ENCODE measurements at places on chromosomes 2 and 18.

- DNase-seq, result no peak
Observed at GRCh38 chr2:55550368-55551102, 31.0 kb downstream of the CFAP36 start.

DNA sequence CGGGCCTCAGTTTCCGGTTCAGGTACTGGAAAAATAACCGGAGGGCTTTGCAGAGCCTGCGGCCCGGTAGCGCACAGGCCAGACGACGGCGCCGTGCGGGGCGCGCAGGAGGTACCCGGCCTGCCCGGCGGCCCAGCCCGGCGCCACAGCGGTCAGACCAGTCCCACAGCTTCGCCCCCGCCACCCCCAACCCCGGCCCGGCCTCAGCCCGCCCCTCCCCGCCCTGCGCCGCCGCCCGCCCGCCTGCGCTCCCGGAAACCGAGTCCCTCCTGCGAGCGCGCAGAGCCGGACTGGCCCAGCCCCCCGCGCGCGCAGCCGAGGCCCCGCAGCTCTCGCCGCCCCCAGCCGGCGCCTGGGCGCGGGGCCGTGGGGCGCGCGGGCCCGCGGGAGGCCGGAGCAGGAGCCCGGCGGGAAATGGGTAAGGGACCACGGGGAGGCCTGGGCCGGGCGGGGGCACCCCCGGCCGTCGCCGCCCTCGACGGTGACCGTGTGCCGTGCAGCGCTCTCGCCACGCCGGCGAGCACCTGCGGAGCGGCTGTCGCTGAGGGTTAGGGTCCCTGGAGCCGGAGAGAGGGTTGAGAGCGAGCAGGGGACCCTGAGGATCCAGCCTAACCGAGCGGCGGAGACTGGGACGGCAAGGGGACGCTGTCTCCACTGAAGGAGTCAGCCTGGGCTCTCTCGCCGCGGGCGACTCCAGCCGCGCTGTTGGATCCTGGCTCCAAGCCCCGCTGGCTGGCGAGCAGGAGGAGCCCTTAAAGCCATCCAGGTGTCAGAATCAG lies 16.5 kb upstream of the PSD4 start:
- DNase-seq, result no peak

DNA sequence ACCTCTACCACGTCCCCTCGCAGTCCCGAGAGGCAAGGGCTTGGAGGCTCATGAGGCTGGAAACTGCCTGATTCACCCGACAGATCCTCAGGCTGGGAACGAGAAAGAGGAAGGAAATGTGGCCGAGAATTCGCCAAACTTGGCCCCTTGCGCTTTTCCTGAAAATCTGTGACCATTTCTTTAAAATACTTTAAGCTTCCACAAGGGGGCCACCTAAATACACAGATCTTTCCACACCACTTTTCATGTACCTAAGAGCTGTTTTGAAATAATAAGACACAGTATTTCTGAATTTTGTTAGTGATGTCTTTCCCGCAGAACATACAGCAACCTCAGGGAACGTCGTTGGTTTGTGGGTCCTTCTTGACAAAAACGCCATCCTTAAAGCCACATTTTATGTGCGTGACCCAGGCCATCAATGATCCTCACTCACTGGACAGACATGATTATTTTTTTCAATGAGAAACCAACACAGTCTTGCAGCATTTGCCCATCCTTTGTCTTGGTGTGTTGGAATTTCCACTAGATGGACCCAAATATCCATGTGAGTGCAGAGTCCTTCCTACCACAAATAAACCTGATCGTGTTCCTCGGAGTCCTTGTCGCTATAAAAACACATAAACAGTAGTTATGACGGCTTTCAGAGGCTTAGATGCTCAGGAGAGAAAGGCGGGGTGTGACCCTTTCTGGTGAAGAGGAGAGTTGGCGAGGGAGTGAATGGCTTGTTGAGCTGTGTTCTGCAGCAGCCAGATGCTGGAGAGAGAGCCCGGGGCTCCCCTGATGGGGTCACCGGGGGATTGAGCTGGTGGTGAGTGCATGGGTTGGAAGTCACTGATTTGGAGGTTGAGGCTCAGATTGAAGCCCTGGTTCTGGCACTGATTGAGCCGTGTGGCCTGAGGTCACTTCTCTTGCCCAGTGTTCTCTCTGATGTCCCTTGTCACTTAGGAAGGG lies 25.0 kb downstream of the DCDC2C start:
- DNase-seq, result no peak

GRCh38 chr2:202031246-202031951 lies 2.3 kb upstream of the FZD7 start:
- DNase-seq, result no peak

DNA sequence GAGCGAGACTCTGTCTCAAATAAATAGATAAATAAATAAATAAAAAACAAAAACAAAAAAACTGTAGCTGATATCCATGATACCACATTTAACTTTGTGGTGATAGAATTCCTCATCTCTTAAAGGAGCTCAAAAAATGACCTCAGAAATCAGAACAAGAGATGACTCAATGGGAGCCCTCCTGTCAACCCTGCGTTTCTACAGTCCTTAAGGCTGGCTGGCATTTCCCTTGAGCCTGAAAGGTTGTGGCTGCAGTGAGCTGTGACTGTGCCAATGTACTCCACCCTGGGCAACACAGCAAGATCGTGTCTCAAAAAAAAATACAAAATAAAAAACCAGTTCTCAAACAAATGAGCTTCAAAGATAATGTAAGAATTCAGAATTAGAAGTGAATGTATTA lies 40.4 kb downstream of the CHST9 start:
- DNase-seq, result no peak

DNA sequence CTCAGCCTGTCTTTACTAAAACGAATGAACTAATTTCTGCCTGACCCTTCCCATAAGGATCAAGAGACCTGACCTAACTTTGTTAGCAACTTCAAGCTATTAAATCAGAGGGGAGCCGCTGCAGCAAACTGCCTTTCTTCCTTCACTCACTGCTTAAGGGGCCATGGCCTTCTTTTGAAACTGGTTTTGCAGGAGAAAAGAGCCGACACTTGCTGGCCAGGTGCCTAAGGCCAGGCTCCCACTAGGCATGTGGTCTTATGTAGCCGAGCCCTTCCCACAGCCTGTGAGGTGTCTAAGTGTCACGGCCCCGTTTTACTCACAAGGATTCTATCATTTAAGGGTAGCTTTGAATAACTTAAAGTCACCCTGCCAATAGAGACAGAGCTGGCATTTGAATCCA lies 130.8 kb downstream of the ZNF236 start:
- DNase-seq, result no peak

- DNase-seq, result no peak
Observed at GRCh38 chr2:69693775-69694450, 48.0 kb upstream of the ANXA4 start.

- DNase-seq, result no peak
Observed at GRCh38 chr2:167182403-167182802, 294.1 kb downstream of the XIRP2 start.

- no peak for DNase-seq
Observed at GRCh38 chr18:48533340-48534070, 5.3 kb upstream of the CTIF start.

- DNase-seq, result no peak
Observed at GRCh38 chr2:65264821-65265670, 37.4 kb downstream of the ACTR2 start.

DNA sequence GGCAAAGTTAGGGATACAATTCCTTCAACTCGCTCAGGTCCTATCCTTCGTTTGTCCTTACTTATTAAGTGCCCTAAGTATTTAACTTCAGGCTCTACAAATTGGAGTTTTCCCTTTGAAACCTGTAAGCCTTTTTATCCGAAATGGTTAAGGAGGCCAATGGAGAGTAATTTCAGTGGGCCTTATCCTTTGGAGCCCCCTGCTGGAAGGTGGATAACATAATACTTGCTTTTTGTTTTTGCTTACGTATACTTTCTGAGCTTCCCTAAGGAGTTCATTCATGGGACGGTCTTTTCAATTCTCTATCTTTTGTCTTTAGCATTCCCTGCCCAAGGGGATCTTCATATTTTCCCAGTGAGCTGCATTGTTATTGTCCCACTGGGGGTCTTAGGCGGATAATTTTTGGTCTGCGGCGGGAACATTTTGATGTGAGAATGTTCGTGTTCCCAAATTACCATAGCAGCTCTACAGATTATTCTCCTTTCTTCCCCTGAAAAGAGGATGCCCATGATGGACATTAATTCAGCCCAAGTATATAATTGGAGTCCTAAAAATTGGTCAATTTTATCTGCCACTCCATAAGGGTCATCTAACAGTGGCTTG lies 34.4 kb upstream of the TRAPPC8 start:
- no peak for DNase-seq

GRCh38 chr2:208294482-208295024 lies 28.5 kb downstream of the PIKFYVE start:
- no peak for DNase-seq

DNA sequence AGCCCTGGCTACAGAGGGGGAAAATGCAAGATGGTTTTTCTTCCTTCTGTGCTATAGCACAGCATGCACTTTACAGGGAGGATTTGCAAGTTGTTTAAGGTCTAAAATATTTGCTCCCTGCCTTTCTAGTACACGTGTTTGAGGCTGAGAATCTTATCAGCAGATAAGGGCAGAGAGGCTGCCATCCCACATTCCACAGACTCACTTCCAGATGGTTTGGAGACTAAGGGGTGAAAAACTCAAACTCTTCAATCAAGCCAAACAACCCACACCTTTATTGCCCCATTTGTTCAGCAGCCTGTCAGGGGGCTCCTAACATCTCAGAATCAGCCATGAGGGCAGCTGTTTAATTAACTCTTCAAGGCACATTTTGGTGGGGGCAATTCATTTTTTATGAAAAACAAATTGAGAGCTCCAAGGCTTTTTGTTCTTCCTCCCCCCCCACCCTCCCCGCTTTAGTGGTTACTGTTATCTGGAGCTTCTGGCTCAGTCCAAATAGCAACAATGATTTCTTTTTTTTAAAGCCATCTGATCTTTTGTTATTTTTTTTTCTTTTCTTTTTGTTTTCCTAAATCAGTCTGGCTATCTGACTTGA lies 242.6 kb upstream of the NT5C1B start:
- DNase-seq, result no peak

DNA sequence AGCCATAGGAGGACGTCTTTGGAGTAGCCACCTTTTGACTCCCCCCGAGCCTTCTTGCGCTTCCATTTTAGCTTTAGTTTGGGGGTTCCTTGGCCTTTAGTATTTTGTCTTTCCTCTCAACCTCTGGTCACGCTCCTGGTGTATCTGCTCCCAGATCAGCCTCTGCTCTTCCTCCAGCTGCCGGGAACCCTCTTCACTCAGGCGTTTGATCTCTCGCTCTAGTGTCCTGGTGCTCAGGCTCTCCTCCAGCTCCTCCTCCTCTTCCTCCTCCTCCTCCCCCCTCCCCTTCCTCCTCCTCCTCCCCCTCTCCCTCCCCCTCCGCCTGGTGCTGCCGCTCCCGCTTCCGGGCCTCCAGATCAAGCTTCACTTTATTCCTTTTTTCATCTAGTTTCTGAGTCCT lies 1082.3 kb upstream of the TMEFF2 start:
- no peak for DNase-seq

DNA sequence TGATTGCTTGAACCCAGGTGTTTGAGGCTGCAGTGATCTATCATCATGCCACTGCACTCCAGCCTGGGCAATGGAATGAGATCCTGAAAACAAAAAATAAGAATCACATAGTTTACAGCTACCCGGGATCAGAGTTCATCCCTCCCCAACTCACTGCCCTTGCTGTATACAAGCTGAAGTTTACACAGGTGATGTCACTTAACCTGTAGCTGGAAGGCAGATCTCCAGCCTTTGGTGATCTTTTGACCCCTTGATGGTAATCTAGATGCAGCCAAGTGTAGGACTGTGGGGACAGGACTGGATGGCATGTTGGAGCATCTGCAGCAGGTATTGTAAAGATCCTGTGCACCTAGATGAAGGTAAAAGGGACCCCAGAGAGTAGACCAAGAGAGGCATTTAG lies 66.7 kb upstream of the SLC14A2 start:
- no peak for DNase-seq

DNA sequence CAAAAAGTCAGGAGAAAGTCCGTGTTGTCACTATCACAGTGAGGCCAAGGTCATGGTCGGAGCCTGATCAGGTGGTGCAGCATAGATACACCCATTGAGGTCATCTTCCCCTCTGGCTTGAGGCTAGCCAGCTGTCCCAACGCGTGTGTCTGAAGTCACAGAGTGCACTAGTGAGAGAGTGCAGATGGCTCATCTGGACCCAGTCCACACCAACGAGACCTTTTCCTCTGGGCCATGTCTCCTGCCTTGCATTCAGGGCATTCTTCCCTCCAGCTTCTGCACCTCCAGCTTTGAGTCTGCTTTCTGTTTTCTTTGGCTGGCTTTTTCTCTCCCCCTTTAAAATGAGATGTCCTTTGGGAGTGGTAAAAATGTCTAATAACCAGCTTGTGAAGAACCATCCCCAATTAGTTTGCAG lies 146.9 kb downstream of the TDRD15 start:
- no peak for DNase-seq

- DNase-seq, result no peak
Observed at GRCh38 chr2:19902216-19902740, 495 bp upstream of the TTC32 start.

DNA sequence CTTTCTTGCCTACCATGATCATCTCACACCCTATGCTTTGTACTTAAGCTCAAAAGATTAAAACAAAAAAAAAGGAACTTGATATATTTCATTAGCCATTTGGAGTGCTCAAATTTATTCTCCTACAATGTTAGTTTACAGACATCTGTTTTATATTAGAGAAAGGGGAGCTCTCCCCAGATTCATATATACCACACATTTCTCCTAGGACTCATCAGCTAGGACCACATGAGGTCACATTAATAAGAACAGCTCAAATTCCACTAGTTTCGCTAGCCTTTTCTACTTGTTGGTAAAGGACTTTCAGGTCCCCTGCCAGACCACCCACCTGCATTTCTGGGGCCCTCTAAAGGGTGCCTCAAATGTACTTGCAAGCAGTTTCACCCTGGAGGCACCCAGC lies 151.2 kb upstream of the MMADHC start:
- no peak for DNase-seq

DNA sequence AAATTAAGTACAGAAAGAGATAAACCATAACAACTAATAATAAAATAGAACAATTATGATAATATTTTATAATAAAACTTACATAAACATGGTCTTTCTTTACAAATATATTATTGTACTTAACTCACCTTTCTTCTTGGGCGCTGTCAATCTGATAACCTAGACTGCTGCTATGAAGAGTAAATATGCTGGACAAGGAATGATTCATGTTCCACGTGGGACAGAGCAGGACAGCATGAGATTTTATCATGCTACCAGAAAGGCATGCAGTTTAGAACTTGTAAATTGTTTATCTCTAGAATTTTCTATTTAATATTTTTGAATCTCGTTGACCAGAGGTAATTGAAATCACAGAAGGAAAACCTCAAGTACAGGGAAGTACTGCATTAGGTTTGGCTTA lies 210.7 kb downstream of the ANKRD30B start:
- no peak for DNase-seq

DNA sequence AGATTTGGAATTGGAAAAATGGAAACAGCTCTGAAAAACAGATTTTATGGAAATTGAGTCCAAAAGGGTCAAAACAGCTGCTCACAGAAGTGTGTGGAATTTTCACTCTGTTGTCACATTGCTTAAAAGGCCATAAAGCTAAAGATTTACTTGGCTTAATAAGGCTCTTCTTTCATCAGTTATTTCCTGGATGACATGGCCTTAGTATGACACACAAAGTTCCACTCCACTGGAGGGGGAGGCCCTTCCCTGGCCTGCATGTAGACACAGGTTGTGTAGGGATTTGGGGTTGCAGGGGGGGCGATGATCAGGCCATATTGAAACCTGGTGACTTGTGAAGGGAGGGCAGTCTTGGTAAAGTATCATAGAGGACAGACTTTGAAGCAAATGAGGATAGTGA lies 34.0 kb downstream of the TMEM185B start:
- DNase-seq, result no peak

GRCh38 chr18:79857082-79857671 lies 59.4 kb downstream of the KCNG2 start:
- DNase-seq, result no peak

- no peak for DNase-seq
Observed at GRCh38 chr2:205785507-205786260, 103.4 kb downstream of the NRP2 start.
